ENCODE measurements at places on chromosomes 3 and 15. TPM values are rescaled to one million over a fixed set of nuclear protein-coding genes. Genes with fewer than 3 reads are reported as not detected.

DNA sequence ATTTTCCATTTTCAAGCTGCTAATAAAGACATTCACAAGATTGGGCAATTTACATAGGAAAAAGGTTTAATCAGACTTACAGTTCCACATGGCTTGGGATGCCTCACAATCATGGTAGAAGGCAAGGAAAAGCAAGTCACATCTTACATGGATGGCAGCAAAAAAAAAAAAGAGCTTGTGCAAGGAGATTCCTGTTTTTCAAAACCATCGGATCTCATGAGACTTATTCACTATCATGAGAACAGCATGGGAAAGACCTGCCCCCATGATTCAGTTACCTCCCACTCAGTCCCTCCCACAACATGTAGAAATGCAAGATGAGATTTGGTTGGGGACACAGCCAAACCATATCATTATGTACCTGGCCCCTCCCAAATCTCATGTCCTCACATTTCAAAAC lies 202.0 kb downstream of the FNDC3B start:
- DNase-seq = no peak

DNA sequence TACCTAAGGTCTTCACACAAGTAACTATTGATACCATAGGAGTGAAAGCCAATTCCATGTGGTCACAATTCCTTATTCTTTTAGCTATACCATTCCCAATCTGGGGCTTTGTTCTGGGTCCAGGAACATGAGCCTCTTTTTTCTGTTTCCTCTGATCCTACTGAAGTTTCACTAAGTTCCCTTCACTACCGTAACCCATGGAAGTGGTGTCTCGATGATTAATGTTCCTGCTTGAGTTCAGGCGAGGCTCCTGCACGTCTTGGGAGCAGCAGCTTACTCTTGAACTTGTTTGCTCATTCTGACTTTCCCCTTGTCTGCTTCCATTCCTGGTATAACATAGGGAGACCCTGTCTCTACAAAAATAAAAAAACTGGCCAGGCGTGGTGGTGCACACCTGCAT lies 23.6 kb downstream of the ZNF592 start:
- no peak for DNase-seq

- DNase-seq = no peak
Measured at GRCh38 chr3:78129707-78130106, 1089.8 kb downstream of the ROBO2 start.

GRCh38 chr3:111695636-111696117 lies 100.5 kb upstream of the ZBED2 start:
- no peak for DNase-seq

DNA sequence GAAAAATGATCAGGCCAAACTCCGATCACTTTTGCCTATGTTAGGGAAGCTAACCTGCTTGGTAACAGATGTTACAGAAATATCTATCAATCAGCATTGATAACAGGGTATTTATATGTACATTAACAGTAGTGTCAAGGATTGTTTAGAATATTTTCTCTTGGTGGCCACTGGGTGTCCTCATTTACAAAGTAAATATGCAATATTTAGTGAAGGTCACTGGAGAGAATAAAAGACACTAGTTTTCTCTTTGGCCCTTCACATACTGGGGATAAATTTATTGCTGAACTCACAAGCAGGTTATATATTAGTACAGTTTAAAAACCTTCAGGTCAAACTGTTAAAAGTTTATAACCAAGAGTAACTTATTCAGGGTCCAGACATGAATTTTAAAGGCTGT lies 69.0 kb downstream of the TIGIT start:
- DNase-seq = no peak

GRCh38 chr15:41288464-41288863 lies 43.9 kb downstream of the OIP5 start:
- no peak for DNase-seq

DNA sequence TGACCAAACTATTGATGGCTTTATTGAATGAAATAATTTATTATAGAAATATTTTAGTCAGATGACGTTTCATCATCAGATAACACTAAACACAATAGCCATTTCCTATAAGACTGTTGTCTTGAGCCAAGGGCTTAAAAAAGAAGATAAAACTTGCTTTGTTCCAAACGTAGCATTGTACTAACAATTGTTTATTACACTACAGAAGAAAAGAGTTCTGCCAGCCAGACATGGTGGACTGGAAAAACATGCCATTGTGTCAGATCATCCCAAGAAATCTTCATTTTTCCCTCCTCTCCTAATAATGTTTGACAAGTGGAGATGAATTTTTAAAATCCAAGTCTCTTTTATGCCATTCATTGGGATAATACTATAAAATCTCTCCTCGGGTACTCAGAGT lies 203.3 kb downstream of the CDIN1 start:
- no peak for DNase-seq

Gene ALDH1L1
- total RNA-seq = 4.7 TPM

Gene SLC24A5
- total RNA-seq = not detected

Gene LRRC49
- total RNA-seq = 23.4 TPM

Data from progenitor cell of endocrine pancreas (in vitro differentiated cells).